ENCODE measurements at places on chromosomes 16 and 17.

DNA sequence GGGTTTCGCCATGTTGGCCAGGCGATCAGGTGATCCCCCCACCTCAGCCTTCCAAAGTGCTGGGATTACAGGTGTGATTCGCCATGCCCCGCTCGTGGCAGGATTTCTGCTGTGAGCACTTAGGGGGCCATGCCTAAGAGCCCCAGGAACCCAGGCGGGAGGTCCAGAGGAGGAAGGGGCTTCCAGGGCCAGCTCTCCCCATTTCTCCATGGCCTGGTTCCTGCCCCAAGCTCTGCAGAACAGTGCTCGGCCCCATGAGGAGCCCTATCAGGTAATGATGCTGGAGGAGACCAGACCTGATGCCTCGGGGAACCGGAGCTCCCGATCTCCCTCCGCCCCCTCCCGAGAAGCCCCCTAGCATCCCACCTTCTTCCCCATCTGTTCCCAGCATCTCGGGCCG is 53.6 kb downstream of the RMI2 start:
- DNase-seq = no peak

DNA sequence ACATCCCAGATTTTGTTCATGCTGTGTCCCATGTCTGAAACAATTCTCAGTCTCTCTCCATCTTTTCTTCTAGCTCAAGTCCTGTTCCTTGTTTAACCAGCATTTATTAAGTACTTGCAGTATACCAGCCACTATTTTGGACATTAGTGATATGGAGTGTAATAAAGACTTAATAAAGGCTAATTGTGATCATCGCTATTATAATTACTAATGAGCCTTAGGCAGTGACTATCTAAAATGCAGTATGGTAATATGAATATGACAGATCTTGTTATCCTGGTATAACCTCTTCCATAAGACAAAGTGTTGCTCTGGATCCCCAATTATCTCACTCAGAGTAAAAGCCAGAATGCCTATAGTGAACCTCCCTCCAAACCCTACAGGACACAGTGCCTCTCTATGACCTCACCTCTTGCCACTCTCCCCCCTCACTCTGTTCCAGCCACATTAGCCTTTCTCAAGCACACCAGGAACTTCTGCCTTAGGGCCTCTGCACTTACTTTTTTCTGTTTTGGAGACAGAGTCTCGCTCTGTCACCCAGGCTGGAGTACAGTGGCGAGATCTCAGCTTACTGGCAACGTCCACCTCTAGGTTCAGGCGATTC is 1.8 kb upstream of the FLOT2 start:
- DNase-seq = no peak

DNA sequence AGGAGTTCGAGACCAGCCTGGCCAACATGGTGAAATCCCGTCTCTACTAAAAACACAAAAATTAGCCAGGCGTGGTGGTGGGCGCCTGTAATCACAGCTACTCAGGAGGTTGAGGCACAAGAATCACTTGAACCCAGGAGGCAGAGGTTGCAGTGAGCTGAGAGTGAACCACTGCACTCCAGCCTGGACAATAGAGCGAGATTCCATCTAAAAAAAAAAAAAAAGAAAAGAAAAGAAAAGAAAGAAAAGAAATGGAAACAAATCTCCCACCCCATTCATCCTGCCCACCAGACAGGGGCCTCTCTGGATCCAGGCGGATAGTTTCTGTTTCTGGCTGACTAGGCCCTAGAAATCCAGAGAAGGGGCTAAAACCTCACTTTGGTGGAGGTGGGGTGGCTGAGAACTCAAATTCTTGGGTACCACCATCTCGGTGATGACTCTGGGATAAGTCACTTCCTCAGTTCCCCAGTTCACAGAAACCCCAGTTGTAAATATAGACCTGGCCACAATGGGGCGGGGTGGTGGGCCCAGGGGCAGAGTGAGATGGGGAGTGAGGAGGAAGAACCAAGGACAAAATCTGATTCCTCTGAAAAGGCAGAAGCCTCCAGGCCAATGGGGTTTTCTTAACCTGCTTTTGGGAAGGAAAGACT is 22.2 kb downstream of the SOCS1 start:
- peak; percentile 92 for DNase-seq

GRCh38 chr16:27485126-27485525 is 64.6 kb downstream of the GTF3C1 start:
- DNase-seq = no peak

- DNase-seq = no peak
These were observed 3.4 kb upstream of the ZNF423 start for GRCh38 chr16:49859125-49859811.

- DNase-seq = peak; percentile 42
These were observed 61.6 kb downstream of the GNA13 start for GRCh38 chr17:64994781-64995538.

GRCh38 chr17:10463402-10463801 is 6.0 kb downstream of the MYH4 start:
- no peak for DNase-seq

DNA sequence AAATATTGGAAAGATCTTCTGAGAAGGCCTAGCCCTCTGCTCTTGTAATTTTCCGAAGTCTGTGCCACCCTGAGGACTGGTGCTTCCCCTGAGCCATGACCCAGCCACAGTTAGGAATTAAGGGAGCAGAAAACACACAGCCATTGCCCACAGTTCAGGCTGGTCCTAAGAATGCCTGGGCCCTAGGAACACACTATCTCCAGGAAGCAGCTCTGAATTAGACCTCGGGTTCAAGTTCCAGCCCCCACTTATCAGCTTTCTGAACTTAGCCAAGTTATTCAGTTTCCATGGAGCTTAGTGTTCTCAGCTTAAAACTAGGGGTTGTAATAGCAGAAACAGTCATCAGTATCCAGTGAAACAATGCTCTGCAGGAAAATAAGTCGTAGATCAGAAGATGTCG is 56.0 kb downstream of the CDH13 start:
- no peak for DNase-seq

GRCh38 chr17:78129351-78130089 is 965 bp upstream of the TMC6 start:
- no peak for DNase-seq

GRCh38 chr16:23137818-23138217 is 11.4 kb downstream of the USP31 start:
- no peak for DNase-seq
